ENCODE measurements at places on chromosomes 12 and 14. TPM values are rescaled to one million over a fixed set of nuclear protein-coding genes. Genes with fewer than 3 reads are reported as not detected.

The KRT77 gene
- not detected for total RNA-seq

The KRT85 gene
- total RNA-seq, result not detected

The LAG3 gene
- 0.26 TPM for total RNA-seq

The DPF3 gene
- total RNA-seq, result 13.7 TPM

The RPL10L gene
- total RNA-seq, result not detected

The KRT5 gene
- total RNA-seq, result not detected

The TAS2R50 gene
- total RNA-seq, result 2.3 TPM

The NUDT4 gene
- 73.5 TPM for total RNA-seq

The CLEC9A gene
- not detected for total RNA-seq

The ACRBP gene
- 0.33 TPM for total RNA-seq

The GALNT9 gene
- 0.51 TPM for total RNA-seq

The IL23A gene
- not detected for total RNA-seq

The SMIM10L1 gene
- total RNA-seq, result 4.4 TPM

The DHH gene
- under 0.01 TPM for total RNA-seq

The ATL1 gene
- 16.2 TPM for total RNA-seq

The CLEC4D gene
- total RNA-seq, result not detected

The WIF1 gene
- not detected for total RNA-seq

The ZNF268 gene
- total RNA-seq, result 28.6 TPM

The KRT4 gene
- total RNA-seq, result under 0.01 TPM

The LYZ gene
- total RNA-seq, result 0.17 TPM

The IGF1 gene
- 1.3 TPM for total RNA-seq

The GPRC5D gene
- total RNA-seq, result not detected

The TAS2R31 gene
- 2.6 TPM for total RNA-seq

All from fibroblast of lung (primary cell).